Astrocyte of the hippocampus (primary cell): ENCODE measurements at places on chromosomes 2 and 18.
A peak's percentile ranks its signal among the peaks of the same experiment; 100 is the strongest.

DNA sequence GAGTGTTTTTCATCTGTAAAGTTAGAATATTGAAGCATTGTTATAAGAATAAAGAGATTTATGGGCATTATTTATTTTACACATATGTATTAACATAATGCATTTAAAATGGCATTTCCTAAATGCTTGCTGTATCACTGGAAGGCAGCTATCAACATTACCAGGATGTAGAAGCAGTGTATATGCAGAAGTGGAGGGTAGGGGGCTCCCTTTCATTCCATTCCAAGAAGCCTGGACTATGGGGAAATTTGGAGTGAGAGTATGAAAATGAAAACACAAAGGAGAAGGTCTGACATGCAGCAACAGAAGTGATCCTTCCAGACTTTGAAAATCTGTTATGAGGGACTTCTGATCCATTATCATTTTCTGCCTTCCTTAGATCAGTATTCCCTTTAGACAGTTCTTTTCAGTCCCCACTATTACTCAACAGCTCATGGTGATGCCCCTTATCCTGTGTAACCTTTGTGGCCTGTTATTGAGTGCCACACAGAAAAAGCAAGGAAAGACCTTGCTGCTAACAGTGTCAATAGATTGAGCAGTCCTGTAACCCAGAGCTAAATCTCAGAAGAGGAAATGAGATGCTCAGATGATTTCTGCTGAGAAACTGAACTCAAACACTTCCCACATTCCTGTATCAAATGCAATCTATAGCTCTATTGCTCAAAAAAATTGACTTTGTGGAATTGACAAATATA, 216.6 kb downstream of the HNMT start:
- DNase-seq = peak; percentile 7

GRCh38 chr18:2597639-2598038, 26.3 kb downstream of the NDC80 start:
- DNase-seq = no peak

- no peak for DNase-seq
These were observed 2.5 kb upstream of the RAB27B start for GRCh38 chr18:54825601-54826344.

- DNase-seq = peak; percentile 64
These were observed 180.3 kb downstream of the TFCP2L1 start for GRCh38 chr2:121104721-121105141.

GRCh38 chr2:25558262-25558661, 115.1 kb downstream of the DTNB start:
- peak; percentile 53 for DNase-seq

DNA sequence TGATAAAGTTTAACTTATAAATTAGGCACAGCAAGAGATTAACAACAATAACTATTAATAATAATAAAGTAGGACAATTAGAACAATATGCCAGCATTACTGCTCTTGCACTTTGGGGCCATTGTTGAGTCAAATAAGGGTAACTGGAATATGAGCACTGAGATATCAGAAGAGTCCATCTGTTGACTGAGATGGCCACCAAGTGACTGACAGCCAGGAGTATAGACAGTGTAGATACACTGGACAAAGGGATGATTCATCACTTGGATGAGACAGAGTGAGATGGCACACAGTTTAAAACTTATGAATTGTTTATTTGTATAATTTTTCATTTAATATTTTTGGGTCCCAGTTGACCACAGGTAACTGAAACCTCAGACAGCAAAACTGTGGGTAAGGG, 20.0 kb downstream of the NAB1 start:
- no peak for DNase-seq

GRCh38 chr18:27143580-27144287, 41.4 kb downstream of the CHST9 start:
- peak; percentile 29 for DNase-seq

DNA sequence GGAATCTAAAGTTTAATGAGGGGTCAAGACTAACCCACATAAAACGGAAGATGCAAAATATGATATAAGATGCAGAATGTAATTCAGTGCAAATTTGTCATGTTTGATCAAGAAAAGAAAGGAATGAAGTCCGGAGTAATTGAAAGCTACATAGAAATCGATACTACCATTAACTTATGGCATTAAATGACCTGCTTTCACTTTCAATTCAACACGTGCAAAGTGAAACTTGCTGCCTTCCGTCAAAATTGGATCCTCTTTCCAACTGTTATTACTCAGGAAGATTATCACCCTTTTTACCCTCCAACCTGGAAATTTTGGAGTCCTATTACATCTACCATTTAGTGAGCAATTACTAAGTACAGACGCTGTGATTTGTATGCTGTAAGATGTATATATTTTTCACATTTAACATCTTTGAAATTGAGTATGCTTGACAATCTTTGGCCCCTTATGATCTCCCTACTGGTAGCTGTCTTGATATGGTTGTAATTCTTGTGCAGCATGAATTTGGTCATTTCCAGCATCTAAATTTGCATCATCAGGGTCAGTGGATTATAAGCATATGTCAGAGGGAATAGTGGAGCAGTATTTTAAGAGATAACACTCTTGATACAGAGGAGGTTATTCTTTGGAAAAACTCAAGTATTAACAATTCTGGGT, 18.6 kb downstream of the UNC80 start:
- DNase-seq = no peak

- DNase-seq = no peak
These were observed 81.4 kb downstream of the KCNS3 start for GRCh38 chr2:17959833-17960232.

DNA sequence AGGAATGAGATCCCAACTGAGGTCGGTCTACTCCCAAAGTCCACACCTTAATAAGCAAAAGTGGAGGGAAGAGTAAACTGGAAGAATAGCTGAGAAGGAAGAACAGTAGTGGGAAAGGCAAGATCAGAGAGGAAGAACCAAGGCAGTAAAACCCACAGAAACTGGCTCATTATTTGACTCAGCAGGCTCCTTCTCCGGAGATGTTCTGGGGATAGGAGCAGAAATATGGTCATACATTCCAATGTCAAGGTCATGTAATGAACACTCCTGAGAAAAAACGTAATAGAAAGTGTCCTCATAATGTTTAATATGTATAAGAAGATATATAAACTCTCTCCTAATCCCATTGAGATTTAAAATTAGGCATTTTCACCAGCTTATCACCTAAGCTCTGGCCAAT, 39.5 kb downstream of the STK39 start:
- no peak for DNase-seq

DNA sequence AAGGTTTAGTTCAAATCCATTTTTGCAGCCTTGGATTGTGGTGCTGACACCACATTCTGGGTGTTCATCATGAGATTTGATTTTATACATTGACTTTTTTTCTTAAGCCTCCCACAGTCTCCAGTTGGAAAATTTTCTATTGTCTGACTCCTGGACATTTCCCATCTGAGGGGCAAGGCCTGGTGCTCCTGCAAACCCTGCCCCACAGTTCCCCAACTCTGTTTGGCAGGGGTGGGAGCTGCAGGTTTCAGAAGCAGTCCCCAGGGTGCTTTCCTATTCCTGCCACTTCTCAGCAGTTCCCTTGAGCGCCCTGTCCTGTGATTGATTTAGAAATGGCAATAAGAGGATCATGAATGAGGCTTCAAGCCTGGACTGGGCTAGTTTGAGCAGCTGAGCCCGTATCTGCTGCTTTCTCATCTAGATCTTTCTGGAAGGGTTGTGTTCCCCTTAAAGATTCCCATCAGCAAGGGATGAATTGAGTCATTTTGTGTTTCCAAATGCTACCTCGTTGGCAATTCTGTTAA, 77.0 kb downstream of the CIB4 start:
- no peak for DNase-seq

DNA sequence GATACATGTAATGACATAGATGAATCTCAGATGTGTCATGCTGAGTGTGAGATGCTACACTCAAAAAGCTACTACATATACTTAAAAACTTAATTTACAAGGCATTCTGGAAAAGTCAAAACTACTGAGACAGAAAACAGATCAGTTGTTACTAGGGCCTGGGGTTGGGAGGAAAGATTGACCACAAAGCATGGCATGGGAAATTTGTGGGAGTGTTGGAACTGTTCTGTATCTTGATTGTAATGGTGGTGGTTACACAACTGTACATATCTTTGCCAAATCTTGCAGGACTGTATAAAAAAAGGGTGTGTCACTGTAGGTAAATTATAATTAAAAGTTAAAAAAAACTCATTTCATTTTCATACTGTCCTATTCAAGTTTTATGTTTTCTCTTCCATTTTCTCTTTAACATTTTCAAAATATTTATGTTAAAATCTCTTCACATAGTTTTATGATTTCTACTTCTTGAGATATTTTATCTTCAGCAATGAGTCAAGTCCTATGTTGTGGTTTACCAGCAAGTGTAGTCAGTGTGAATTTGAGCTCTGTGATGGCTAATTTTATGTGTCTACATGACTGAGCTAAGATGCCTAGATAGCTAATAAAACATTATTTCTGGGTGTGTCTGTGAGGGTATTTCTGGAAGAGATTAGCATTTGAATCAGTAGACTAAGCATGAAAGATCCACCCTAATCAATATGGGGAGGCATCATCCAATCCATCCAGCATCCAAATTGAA, 58.6 kb upstream of the VRK2 start:
- DNase-seq = peak; percentile 49

DNA sequence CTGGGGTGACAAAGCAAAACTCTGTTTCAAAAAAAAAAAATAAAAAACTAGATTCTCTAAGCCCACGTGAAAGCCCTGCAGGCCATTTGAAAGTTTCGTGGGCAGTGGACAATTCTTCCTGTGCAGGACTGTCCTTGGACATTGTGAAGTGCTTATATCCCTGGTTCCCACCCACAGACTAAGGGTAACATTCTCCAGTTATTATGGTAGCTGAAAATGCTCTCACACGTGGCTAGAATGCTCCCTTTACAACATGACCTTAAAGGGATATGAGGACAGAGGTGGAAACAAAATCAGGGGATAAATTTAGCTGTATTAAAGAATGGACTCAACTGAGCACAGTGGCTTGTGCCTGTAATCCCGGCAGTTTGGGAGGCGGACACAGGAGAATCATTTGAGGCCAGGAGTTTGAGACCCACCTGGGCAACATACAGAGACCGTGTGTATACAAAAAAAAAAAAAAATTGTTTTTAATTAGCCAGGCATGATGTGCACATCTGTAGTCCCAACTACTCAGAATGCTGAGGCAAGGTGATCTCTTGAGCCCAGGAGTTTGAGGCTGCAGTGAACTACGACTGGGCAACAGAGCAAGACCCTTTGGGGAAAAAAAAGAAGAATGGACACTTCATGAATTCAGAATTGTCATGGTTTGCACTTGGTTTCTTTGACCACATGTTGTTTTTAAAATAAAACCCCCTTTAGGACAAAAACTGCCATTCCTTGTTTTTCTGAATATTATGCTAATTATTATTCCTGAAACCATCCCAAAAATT, 167.9 kb downstream of the MGAT5 start:
- no peak for DNase-seq

DNA sequence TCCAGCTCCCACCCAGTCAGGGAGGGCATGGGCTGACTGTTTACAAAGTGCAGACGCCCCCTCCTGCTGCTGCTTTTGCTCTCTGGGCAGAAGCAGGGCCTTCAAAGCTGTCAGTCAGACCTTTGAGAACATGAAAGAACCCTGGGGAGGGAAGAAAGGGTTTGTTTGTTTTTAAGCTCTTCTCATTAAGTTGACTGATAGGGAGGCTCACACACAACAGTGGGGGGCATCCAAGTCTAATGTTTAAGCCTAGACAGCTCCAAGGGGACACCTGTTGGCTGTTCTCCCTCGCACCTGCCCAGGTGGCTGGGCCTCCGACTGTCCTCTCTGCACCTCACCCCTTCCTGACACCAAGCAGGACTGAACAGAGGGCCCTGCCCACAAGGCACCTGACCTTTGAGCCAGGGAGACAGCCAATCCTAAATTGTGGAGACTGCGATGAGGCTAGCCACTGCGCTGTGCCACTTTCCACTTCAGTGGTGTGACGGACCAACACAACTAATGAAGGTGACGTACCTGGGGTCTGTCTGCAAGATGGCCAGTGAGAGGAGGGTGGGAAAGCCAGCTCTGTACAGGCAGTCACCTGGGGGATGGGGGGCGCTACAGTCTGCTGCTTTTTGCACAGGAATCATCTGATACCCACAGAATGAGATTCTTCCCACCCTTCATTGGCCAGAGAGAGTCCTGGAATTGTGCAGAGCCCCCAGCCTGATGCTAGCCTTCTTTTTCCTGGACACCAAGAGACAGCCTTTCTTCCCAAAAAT, 16.3 kb downstream of the ST6GAL2 start:
- no peak for DNase-seq

DNA sequence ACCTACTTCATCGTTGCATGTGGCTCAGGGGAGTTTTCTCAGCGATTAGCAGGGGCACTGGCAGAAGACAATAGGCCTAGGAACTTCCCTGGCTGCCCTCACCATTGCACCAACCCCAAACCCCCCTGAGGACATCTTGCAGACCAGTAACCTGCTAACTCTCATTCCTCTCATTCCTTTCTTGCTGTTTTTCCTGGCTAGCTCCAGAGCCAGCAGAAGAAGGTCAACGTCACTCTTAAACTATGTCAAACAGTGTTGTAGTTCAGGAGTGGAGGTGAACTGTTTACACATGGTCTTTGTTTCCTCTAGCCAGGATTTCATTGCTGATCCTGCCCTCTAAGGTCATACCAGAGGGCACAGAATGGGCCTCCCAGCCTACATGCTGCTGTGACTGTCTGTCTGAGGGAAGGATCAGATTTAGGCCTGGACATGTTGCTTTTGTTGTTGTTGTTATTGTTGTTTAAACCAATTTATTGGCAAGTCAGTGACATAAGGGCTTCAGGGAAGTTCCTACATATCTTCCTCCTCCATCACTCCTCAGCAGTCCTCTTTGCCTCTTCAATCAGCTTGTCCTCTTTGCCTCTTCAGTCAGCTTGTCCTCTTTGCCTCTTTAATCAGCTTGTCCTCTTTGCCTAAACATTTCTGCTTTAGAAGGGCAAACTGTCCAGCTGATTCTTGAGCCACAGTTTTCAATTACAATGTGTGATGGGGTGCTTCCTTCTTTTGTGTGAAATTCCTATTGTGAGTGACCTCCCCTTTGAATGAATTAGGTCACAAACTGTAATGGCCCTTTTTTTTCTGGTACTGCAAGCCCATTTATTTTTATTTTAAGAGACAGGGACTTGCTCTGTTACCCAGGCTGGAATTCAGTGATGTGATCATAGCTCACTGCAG, 471.9 kb upstream of the TNP1 start:
- peak; percentile 92 for DNase-seq

GRCh38 chr2:128362176-128362888, 43.7 kb upstream of the HS6ST1 start:
- no peak for DNase-seq

- DNase-seq = no peak
These were observed 260.9 kb downstream of the PHLPP1 start for GRCh38 chr18:62976227-62976626.

DNA sequence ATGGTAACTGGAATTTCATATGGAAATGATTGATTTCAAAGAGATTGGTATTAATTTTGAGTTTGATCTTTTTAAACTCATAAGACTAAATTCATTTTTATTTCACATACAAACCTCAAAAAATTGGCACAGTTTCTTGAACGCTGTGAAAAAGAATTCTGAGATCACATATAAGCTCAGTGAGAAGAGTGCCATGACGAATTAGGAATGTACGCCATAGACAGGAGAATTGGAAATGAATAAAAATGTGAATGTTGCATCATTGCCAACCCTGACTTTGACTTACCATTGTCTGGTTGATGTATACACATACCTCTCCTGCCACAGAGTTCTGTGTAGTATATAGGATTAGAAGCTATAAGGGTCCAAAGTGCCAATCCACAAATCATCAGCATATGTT, 290.4 kb upstream of the ZC3H15 start:
- DNase-seq = no peak
